SHP77 (cell line): ENCODE measurements at places on chromosomes 16 and 17.

- DNase-seq, result no peak
Measured at GRCh38 chr16:68005786-68006286, 6.6 kb upstream of the DPEP2 start.

DNA sequence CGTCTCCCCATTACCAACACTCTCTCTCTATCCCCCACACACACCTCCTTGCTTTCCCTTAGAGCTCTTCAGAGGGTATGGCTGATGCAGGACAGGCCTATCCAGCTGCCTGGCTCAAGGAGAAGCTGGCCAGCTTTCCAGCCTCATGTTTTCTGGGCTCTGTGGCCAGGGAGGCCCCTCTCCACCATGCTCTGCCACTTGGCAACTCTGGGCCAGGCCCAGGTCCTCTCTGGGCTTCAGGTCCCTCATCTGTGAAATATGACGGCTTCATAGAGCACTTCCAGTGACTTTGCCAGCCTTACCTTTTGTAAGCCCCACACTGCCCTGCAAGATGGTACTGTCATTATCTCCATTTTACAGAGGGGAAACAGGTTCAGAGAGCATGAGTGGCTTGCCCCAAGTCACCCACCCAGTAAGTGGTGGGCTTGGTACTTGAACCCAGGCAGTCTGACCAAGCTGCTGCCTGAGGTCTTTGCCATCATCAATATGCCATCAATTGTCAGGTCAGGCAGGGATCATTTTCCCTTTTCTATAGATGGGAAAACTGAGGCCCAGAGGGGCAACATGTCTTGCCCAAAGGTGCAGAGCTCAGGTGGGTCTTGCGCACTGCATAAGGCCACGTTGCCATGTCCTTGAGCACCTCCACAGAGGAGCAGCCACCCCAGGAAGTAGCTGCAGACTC lies 548 bp upstream of the ADGRG5 start:
- no peak for DNase-seq

- DNase-seq, result no peak
Measured at GRCh38 chr16:63195336-63195735, 1159.1 kb upstream of the CDH8 start.

GRCh38 chr17:3864534-3864933 lies 18.5 kb upstream of the NCBP3 start:
- DNase-seq, result no peak

GRCh38 chr17:41178341-41178740 lies 320 bp upstream of the KRTAP4-2 start:
- no peak for DNase-seq

DNA sequence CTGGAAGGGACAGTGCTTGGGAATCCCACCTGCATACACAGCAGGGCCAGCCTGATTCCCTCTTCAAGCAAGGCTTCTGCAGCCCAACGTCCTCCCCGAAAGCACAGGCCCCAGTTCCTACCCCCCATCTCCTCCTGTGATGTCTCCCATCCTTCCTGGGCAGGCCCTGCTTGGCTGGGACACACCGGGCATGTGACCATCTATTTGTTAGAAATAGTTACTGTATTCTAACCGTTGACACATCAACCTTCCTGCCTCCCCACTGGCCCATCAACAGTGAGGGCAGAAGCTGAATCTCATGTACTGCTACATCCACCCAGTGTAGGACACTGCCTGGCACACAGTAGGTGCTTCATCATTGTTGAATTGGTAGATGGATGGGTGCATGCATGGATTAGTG lies 10.7 kb downstream of the PRR29 start:
- DNase-seq, result no peak

- no peak for DNase-seq
Measured at GRCh38 chr17:7347630-7348477, 4.1 kb upstream of the KCTD11 start.

DNA sequence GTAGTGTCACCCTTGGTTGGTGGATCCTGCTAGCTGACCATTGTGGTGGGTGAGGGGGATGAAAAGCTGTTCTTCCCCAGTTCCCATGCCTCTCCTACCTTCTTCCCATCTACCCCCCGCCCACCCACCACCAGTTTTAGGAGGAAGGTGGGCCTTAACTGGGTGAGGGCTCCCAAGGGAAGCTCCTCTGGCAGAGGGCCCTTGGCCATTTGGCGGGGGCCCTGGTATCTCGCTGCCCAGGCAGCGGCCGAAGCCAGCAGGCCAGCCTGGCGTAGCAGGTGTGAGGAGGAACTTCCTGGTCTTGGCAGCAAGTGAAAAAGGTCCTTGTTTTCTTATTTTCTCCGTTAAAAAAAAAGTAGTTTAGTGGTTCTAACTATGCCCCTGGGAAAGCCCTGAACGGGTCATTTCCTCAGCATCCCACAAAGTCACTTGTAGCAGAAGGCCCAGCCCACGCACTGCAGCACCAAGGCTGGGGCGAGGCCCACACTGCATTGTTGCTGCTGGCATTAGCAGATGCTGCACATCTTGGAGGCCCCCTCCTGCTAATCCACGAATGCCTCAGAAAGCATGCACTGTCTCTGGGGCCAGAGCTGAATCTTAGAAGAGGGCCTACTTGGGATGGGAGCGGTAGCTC lies 72.5 kb downstream of the MPRIP start:
- no peak for DNase-seq

GRCh38 chr16:30808146-30808545 lies 21.1 kb upstream of the ZNF629 start:
- DNase-seq, result no peak

DNA sequence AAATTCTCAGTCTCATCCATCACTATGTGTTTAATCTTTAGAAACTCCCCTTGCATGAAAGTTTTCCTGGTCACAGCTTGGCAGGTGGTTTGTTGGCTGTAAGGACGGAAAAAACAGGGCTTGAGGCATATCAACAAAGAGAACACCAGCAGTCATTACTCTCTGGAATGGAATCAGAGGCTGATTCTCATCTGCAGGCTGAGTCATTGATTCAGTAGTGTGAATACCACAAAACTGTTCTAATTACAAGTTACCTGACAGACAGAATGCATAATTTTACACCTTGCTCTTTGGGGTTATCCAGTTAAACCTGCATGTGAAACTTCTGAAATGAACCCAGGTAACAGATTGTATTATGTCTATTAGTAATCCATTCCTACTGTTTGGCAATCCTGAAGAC lies 11.5 kb upstream of the SLFN12L start:
- no peak for DNase-seq

DNA sequence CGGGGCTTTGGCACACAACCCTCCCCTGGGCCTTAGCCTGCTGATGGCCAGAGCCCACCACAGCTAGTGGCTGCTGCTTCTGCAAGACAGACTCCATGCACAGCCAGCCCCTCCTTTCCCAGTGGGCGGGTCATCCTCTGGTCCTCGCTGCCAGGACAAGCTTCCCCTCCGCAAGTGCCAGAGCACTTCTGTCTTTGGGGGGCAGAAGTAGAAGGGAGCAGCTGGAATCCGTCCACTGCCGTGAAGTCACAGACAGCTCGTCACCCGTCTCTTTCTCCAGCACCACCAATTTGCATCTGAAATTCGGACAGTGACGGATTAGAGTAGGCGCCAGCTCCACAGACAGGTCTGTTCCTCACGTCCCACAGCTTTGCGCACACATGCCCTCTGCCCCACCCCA lies 31.3 kb upstream of the NAT9 start:
- no peak for DNase-seq

- DNase-seq, result no peak
Measured at GRCh38 chr16:2586901-2587480, 49.2 kb downstream of the PDPK1 start.

GRCh38 chr17:27660436-27660835 lies 29.4 kb downstream of the LGALS9 start:
- no peak for DNase-seq

DNA sequence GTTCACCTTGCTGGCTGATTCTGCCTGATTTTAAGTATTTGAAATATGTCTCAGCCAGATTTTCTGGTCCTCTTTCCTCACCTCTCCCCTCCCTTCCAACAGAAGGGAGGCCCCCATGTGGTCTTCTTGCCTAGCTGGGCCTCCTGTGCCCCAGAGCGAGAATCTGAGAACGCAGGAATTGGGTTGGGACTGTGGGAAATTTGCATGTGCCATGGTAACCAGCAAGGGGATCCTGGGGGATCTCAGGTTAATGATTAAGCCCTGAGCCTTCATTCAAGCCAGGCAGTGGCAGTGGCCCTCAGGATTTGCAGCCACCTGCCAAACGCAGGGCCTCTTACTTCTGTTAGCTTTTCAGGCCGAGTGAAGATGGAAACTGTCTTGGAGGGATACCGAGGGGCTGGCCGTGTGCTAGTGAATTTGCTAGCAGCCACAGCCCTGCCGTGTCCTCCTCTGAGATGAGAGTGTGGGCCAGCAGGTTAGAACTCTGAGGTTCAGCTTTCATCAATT lies 40.2 kb downstream of the KSR1 start:
- DNase-seq, result no peak

DNA sequence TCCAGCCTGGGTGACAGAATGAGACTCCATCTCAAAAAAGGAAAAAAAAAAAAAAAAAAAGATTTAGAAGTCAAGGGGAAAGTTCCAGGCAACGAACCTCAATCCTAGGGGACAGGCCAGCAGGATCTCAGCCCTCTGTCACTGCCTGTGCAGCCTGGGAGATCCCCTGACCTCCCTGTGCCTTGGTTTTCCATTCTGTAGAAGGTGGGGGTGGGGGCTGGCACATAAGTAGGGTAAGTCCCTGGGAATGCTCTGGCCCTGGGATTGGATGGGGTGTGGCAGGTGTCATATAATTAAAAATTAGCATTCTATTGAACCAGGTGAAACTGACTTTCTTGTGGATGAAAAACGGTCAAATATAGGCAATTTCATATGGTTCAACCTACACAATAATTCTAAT lies 90.5 kb downstream of the C16orf78 start:
- no peak for DNase-seq

- no peak for DNase-seq
Measured at GRCh38 chr16:31268033-31268365, 8.2 kb downstream of the ITGAM start.

- no peak for DNase-seq
Measured at GRCh38 chr16:12289175-12290063, 312.9 kb downstream of the SNX29 start.

GRCh38 chr17:82300707-82301270 lies 16.6 kb downstream of the CD7 start:
- peak; percentile 66 for DNase-seq

GRCh38 chr17:8391711-8392110 lies 5.9 kb downstream of the RNF222 start:
- DNase-seq, result no peak

DNA sequence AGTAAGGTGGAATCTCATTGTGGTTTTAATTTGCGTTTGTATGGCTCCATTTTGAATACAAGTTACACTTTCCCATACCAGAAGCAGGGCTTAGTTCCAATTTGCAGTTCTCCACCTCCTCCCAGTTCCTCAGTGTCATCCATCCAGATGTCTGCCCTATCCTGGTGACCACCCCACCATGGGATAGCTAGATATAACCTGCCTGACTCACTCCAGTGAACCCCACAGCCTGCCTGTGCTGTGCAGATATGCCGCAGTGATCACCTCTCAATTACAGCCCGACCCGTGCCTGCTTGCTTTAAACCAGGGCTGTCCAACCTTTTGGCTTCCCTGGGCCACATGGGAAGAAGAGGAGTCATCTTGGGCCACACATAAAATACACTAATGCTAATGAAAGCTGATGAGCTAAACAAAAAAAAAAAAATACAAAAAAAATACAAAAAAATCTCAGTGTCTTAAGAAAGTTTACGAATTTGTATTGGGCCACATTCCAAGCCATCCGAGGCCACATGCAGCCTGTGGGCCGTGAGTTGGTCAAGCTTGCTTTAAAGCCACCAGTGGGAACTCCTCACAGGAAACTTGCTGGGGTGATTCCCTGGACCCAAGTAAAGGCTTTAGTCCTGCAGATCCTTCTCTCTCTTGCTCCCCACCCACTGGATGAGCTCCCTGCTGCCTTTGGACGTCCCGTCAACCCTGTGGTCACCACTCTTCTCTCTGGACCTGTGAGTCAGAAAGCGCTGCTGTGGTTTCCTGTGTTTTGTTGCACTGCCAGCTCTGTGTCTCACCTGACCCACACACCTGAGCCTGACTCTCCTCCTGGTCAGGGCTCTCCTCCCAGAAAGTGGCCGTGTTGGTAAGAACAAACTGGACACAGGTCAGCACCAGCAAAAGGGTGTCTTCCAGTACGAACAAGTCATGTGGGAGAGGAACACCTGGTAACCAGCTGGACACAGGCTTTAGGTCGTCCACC lies 83.0 kb downstream of the EMP2 start:
- no peak for DNase-seq

DNA sequence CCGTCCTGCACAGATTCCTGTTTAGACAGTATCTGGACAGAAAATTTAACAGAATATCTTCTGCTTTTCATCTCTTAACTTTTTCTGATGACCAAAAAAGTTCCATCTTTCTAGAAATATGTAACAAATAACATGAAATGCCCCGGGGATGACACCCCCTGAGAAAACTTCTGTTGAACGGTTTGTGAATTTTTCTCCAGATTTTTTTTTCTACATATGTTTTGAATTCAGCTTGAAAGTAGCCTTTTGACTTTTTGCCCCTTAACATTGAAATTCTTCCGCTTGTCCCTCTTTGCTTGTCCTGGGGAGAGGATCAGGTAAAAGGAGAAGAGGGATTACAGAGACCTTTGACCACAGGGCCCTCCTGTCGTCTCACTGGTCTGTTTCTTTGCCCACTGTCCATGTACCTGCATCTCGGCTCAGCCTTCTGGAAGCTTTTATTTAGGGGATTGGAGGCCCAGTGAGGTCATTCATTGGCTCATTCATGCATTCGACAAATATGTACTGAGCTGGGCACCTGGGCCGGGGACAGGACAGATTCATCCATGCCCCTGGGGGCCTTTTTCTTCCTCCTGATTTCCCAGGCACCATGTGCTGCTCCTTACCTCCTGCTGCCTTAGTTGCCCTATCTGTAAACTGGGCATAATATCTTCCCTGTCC lies 19.6 kb upstream of the CPNE2 start:
- DNase-seq, result no peak

DNA sequence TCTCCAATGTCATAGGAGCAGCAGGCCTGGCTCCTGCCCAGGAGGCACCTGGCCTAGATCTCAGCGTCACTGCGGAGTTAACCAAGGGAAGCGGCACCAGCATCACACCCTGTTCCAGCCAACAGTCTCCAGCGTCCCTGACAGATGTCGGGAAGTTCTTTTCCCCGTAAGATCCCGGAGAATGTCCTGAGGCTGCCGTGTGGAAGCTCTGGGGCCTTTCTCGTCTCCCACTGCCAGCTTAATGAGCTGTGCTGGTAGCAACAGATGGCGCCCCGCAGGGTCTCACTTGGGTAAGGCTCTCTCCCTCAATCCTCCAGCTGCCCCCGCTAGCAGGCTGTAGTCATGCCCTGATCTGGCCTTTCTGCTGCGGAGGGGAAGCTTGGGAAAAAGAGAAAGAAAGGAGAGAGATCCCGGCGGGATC lies 57.5 kb downstream of the MARCHF10 start:
- no peak for DNase-seq
